ENCODE measurements at places on chromosomes 12 and 14.
A peak's percentile ranks its signal among the peaks of the same experiment; 100 is the strongest.

GRCh38 chr12:54601841-54602240 is 13.4 kb upstream of the PPP1R1A start:
- no peak for DNase-seq

- DNase-seq, result peak; percentile 24
Measured at GRCh38 chr14:91484744-91485143, 25.4 kb downstream of the PPP4R3A start.

DNA sequence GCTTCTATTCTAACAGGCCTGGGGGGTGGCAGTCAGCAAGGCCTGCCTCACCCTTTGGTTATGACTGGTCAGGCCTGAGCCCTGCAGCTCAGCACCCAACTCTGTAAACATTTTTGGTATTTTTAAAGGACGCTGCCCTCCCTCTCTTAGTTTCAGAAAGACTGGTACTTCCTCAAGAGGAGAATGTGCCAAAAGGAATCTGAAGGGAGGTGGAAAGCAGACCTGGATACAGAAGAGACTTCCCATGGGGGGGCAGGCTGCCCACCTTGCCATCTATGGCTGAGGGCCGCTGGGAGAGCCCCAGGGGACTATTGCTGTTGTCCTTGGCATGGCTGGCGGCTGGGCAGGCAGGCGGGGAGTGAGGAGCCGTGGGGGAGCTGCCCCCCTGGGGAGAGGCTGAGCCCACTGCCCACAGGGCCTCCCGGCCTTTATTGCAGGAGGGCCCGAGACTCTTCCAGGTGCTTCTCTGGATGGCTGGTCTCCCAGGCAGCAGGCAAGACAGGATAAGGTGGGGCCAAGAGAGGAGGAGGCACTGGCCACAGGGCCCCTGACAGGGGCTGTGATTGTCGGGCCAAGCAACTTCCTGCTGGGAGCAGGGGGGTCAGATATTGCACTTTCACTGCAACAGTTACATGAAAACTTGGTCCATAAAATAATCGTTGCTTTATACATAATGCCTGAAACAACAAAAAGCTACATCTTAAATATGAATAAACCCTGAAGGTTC is 3.5 kb downstream of the ARL6IP4 start:
- no peak for DNase-seq

DNA sequence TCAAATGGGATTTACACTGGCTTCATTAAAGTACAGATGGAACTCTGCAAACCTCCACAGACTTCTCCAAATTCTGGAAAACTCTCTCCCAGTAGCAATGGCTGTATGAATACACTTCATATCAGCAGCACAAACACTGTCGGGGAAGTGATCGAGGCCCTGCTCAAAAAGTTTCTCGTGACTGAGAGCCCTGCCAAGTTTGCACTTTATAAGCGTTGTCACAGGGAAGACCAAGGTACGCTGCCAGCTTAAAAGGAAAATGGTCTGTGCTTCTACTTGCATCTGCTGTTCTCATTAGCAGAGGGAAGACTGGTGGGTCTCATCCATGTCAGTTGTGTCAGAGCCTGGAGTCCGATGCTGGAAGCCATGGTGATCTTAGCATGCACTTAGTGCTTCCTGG is 71.0 kb downstream of the GNS start:
- no peak for DNase-seq

DNA sequence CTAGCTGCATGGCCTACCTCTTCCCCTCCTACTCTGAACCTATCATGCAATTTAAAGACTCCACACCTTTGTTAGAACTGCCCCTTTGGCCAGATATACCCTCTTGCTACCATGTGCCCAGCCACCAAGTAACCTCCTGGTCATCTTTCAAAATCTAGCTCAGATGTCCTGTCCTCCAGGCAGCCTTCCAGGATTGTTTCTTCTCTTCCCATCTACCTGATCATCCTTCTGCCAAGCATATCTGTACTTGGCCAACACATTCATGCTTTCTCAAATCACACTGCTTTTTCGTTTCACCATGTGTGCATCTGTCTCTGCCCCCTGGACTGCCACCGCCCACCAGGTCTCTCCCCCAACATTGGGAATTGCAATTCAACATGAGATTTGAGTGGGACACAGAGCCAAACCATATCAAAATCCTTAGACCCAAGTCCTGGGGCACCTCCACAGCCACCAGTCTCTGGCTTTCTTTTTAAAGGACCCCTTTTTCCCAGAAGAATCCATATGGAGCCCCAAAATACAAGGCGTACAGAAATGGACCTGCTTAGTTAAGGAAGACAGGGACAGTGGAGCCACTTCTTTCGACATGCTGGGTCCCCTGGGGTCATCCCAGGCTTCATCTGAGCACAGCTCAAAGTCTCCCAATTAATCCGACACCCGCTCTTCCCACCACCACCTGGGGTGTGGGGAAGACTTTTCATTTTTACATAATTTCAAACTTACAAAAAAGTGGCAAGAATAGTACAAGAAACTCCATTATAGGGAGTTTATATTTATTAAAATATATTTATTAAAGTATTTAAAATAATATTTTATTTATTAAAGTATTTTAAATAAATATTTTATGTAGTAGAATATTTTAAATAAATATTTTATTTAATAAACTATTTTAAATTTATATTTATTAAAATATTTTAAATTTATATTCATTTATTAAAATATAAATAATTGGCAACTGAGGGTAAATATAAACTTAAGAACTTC is 7.9 kb upstream of the CMKLR1 start:
- no peak for DNase-seq
